ENCODE measurements at places on chromosomes 3 and 15.

DNA sequence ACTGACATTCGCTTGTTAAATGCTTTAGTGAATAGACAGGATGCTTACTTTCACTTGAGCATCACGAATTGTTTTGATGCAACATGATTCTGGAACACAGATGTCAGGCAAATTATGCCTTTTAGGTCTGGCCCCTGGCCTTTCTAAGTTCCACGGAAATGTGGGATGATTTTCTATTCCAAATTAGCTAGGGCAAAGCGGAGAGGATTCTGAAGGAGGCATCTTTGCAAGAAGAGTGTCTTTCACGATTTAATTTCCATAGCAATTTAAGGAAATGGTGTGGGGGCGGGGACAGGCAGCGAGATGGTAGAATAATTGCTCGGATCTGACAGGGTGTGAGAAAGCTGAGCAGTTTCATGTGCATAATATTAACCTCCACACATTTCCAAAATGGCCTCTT is 238.5 kb upstream of the KCNMB2 start:
- no peak for DNase-seq

GRCh38 chr3:46893146-46893748 is 15.7 kb downstream of the PTH1R start:
- no peak for DNase-seq

GRCh38 chr3:15458212-15458780 is 30.9 kb downstream of the EAF1 start:
- no peak for DNase-seq

DNA sequence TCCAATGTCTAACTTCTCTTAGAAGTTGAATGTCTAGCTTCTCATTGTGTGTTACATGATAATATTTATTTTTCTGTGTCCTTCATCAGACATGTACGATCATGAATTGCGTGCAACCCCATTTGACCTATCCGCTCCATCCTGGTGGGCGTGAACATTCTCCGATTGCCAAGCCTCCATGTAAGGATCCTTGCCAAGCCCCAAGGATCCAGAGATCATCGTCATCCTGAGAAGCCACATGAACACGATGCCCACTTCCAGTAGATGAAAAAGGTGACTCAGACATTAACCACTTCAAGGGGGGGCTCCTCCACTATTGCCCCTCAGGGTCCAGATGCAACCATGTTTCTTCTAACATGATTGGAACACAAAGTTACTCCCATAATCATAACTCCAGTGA is 25.5 kb upstream of the KNG1 start:
- no peak for DNase-seq

DNA sequence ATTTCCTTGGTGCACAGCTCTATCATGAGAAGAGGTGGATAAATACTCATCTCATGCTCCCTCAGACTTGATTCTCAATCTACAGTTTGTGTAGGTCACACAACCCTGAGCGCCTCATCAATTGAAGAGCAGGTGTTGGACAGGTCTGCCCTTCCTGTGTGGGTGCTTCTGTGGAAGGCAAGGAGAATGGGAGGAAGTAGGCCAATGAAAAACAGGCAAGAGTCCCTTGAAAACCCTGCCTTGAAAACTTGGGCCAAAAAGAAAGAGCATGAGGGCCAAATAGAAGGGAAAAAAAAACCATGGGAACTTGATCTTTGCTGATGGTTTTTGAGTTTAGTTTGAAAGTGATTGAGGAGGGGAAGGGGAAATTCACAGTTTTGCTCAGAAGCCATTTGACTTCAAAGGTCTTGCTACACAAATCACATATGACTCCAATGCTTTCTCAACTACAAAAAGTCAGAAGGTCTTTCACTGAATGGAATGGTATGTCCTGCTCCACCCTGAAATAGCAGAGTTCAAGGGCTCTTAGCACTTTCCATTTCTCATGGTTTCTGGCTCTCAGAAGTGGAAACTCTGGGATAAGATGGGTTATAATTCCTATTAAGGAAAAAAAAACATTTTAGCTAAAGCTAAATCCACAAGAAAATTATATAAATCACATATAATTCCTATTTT is 37.2 kb upstream of the TM4SF1 start:
- no peak for DNase-seq

- no peak for DNase-seq
These were observed 18.3 kb upstream of the VGLL3 start for GRCh38 chr3:87009271-87009670.

DNA sequence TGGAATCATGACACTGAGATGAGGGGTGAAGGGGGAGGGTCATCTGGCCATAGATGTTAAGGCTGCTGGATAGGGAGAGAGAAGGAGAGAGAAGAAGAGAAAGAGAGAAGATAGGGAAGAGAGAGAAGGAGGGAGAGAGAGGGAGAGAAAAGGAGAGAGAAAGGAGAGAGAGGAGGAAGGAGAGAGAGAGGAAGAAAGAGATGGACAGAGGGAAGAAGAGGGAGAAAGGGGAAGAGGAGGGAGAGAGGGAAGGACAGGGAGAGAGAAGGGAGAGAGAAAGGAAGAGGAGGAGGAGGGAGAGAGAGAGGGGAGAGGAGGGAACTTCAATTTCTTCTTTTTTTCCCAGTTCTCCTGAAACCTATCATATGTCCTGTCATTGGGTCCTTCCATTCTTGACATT is 15.1 kb upstream of the RBP1 start:
- no peak for DNase-seq

- DNase-seq, result no peak
These were observed 65.4 kb upstream of the XCR1 start for GRCh38 chr3:46092702-46093080.

- no peak for DNase-seq
These were observed at the start of gene CTDSPL for GRCh38 chr3:37861620-37862041. TSS of gene CTDSPL (plus strand) at chr3:37861880. CDS start at chr3:37862200, 320 bp downstream.

GRCh38 chr15:67863442-67863987 is 23.7 kb upstream of the RNU6-1 start:
- peak; percentile 61 for DNase-seq

- DNase-seq, result no peak
These were observed 647.4 kb downstream of the NR2F2 start for GRCh38 chr15:96977886-96978285.

DNA sequence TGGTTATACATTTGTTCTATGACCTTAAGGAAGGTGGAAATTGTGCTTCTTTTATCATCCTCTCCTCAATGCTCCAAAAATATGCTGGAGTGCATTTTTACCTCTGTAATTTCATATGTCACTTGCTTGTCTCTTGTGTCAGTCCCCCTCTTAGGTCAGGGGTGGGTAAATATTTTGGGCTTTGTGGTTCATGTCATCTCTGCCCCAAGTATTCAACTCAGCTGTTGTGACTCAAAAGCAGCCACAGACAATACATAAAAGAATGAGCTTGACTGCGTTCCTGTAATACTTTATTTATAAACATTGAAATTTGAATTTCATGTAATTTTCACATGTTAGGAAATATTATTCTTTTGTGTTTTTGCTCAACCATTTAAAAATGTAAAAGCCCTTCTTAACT is 60.4 kb upstream of the SLC24A5 start:
- no peak for DNase-seq

DNA sequence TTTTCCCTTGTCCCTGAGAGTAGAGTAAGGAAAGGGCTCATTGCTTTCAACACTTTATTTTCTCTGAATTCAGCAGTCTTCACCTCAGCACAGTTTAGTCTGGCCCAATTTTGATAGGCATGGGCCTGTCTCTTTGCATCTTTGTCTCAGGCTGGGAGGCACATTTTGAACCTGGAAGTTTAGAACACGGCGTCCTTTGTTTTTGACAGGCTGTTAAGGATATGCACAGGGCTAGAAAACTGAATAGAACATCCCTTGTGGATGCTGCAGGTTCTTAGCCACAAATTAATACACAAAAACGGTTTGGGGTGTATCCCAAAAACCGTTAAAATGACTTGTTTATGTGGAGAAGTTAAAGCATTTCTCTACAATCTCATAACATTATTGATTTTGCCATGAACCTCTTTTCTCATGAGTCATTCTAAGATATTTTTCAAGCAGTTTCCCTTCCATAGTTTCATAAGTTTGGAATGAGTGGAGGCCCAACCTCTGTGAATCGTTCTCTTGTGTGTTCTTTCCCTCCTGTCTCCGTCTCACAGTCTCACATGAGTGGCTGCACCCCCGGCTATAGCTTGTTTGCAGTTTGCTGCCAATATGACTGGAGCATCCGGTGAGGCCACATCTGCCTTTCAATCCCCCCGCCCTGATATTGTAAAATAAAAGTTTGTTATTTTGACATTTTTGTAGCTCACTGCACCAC is 192.9 kb upstream of the EIF1B start:
- no peak for DNase-seq

DNA sequence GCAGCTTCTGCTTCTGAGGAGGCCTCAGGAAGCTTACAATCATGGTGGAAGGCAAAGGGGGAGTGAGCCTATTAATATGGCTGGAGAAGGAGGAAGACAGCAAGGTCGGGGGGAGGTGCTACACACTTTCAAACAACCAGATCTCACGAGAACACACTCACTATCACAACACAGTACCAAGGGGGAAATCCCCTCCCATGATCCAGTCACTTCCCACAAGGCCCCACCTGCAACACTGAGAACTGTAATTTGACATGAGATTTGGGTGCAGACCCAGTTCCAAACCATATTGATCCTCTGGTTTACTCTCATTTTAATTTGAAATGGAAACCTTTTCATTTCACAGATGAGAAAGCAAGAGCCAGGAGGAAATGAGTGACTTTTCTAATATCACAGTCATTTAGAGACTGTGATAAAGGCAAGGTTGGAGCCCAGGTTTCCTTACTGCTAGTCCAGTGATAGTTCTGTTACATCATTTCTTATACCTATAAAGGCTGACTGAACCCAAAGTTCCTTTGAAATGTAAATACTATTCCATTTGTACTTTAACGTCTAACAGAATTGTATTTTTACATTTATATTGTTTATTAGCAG is 105.8 kb upstream of the GAP43 start:
- DNase-seq, result no peak

- no peak for DNase-seq
These were observed 31.1 kb downstream of the RNF13 start for GRCh38 chr3:149844091-149844490.

DNA sequence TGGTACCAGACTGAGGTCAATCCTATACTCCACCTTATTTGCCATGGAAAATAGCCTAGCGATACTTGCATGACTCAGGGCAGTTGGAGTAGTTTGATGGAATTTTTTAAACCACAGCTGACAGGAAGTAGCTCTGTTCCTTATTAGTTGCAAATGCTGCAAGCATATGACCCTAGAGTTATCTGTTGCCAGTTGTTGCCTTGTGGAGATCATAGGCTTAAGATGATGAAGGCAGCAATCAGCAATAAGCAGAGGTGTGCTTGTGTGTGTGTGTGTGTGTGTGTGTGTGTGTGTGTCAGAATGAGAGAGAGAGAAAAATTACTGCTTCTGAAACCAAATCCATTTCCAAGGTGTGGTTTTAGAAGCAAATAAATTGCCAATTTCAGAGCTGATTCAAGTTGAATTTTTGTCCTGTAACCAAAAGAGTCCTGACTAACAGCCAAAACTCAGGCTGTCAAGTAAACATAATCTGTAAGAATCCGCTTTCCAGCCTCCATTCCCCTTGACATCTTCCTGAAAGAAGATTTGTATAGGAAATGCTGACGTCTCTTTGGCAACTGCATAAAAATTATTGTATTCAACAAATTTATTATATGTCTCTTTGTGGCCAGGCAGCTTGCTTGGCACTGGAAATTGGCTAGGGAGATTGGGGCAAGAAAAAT is 141.2 kb downstream of the SERPINI1 start:
- no peak for DNase-seq

- no peak for DNase-seq
These were observed 225.3 kb downstream of the FOXP1 start for GRCh38 chr3:71358243-71358642.

DNA sequence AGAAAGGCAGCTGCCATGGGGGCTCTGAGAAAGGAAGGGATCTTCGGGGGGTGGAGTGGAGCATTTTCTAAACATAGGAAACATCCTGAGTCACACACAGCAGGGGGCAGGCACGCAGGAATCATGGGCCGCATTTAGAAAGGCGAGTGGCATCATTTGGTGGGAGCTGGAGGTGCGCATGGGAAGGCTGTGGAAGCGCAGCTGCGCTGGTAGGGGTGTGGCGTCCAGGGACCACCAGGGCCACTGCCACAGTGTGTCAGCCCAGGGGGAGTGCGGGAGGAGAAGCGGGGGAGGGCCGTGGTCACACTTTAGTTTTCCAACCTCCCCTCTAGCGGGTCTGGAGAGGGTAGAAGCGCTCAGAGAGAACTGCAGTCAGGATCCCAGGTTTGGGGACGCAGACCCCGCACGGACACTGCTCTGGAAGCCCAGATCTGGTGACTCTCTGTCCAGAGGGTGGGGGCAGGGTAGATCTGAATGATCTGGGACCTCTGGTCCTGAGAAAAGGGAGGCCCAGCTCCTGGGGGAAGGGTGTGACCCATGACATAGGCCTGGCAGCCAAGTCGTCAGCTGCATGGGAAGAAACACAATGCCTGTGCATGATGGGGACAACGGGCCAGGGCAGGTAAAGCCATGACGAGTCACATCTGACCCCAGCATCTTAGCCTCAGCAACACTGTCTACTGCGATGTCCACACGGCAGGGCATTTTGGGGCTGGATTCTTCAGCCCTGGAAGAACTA is 88.0 kb upstream of the IQSEC1 start:
- DNase-seq, result no peak

- DNase-seq, result no peak
These were observed 583.9 kb downstream of the NTRK3 start for GRCh38 chr15:87672309-87673288.

GRCh38 chr3:23991683-23992628 is 46.9 kb downstream of the NR1D2 start:
- DNase-seq, result no peak

DNA sequence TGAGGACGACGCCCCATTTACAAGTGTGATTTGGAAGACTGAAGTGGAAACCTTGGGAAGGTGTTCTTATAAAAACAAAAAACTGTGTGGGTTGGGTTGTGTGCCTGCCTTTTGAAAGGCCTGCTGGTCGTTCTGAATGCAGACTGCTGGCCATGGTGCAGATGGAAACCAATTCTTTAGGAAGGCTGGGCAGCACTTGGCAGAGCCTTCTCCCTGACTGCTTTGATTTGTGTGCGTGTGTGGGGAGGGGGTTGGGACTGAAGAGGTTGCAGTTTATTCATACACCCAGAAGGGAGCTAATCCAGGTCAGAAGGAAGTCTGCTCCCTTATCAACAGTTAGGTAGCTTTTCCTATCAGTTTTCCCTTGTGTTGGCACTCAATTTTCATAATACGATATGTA is 288.7 kb downstream of the SOX2 start:
- DNase-seq, result no peak

- no peak for DNase-seq
These were observed 132.8 kb downstream of the DCLK3 start for GRCh38 chr3:36631549-36631948.

DNA sequence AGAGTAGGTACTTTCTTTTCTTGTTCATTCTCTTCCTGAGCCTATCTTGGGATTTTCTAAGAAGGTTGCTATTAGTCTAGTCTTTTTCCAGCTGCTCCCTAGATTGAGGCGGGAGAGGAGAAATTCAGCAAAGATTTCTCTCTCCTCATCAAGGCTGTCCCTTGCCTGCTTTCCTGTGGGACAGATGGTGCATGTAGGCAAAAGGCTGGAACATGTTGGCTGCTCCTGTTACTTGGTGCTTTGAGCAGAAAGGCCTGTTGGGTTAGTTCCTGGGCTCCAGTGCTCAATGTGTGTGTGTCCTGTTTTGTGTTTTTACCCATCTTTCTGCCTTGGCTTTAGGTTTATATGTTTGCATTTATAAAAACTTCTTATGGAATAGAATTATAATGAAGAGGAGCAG is 9.1 kb upstream of the SNRPN start:
- DNase-seq, result no peak

- DNase-seq, result no peak
These were observed 197.1 kb upstream of the UBE2E1 start for GRCh38 chr3:23608650-23609049.

- DNase-seq, result no peak
These were observed 20.3 kb upstream of the PROK2 start for GRCh38 chr3:71805199-71805598.

GRCh38 chr3:85313380-85313779 is 354.6 kb downstream of the CADM2 start:
- DNase-seq, result no peak
